ENCODE measurements at places on chromosomes 3 and 15.

- no peak for DNase-seq
Observed at GRCh38 chr15:82649226-82649999, 2.2 kb upstream of the CPEB1 start.

DNA sequence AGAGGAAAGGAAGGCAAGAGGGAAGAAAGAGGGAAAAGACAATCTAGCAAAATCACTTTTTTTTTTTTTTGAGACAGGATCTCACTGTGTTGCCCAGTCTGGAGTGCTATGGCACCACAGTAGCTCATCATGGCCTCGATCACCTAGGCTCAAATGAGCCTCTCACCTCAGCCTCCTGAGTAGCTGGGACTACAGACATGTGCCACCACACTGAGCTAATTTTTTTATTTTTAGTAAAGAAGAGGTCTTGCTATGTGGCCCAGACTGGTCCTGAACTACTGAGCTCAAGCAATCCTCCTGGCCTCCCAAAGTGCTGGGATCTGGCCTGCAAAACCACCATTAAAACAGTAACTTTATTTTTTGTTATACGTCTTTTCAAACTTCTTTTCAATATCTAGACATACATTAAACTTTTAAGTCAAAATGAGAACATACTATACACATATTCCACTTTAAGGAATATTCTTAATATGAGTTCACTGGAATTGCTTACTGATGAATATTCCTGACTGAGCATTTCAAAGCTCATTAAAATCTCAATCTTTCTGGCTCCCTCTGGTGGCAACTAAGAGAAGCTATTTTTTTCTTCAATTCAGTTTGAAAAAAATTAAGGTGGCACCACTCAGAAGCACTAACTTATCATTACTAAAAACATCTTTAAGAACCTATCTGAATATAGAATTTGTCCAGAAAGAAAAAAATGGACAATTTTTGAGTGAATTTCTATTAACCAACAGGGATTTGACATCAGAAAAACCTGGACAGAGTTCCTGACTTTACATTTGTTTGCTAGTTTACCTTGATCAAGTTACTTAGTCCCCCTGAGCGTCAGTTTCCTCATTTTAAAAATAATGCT, 40.9 kb downstream of the UACA start:
- no peak for DNase-seq

DNA sequence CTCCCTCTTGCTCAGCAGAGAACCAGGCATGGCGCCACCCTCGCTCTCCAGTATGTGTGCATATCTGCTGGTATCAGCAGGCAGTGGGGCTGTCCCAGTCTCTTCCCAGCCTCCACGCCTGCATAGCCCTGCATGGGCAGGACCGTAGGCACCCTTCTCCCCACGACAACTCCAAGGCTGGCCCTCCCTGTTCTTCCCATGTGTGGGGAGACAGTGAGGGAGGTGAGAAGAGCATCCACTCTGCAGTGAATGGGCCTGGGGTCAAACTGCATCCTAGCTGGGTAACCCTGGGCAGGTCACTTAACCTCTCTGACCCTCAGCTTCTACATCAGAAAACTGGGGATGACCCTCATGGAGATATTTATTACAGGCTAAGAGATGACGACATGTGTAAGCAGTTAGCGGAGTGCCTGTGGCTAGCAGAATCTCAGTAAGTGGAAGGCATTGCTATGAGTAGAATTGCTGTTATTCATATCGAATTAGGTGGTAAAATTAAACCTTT, 13.3 kb upstream of the SSUH2 start:
- no peak for DNase-seq

DNA sequence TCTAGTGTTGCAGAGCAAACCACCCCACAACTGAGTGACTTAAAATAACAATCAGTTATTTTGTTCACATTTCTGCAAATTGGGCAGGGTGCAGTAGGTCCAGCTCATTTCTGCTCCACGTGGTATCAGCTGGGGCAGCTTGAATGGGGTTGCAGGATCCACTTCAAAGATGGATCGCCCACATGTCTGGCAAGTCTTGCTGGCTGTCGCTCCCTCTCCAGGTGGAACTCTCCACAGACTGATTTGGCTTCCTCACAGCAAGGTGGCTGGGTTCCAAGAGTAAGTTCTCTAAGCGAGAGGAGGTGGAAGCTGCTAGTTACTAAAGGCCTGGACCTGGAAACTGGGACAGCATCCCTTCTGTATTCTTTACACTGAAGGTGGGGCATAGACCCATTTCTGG, 213.3 kb downstream of the SLC9A9 start:
- DNase-seq: no peak

GRCh38 chr15:44231842-44232241, 36.8 kb upstream of the FRMD5 start:
- DNase-seq: no peak

DNA sequence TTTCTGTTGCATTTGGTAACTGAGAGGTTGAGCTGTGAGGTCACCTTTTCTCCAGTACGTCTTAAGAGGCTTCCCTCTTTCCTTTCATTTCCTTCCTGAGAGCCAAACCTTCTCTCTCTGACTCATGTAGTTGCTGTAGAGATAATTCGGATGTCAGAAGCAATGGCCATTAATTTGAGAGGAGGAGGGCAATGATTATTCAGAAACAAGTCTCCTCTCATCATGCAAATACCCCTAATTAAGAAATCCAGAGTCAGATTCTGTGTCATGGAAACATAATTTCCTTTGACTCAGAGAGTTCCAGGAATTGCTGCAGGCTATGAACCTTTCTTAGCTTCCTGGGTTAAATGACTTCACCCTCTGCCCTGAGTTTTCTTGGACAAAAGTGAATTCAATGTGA, 59.0 kb upstream of the GSK3B start:
- no peak for DNase-seq

DNA sequence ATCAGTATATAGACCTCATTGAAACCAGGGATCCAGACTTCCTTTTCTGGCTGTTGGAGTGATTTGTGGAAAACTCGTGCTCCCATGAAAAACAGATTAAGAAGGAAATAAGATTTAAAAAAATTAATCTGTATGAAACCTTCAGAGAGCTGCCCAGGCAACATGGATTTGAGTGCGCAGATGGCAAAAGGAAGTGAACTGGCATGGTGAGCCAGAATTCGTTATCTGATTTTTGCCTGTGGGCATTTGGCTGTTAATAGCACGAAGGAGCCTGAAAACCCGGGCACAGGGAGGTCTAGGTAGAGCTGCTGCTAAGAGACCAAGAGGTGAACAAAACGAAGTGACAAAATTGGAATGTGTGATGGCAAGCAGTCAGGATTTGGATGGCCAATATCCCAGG, 19.1 kb upstream of the SPINK8 start:
- DNase-seq: no peak

GRCh38 chr3:150335631-150336030, 72.5 kb upstream of the TSC22D2 start:
- DNase-seq: no peak

DNA sequence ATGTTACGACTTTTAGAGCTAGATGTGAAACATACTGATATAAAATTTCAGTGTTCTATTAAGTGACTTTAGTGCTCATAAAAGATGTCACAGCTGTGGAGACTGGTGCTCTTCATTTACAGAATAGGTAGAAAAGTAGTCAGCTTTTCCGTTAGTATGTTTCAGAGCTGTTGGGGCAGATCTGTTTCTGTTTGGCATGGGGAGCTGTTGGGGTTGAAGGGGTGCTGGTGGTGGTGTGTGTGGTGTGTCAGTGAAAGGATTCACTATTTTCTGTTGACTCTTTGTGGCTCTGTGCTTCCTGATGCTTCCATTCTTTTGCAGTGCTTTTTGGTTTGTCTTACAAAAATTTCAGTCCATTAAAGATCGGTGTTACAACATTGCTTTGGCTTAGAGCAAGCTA, 3.2 kb downstream of the UBE2E2 start:
- no peak for DNase-seq

DNA sequence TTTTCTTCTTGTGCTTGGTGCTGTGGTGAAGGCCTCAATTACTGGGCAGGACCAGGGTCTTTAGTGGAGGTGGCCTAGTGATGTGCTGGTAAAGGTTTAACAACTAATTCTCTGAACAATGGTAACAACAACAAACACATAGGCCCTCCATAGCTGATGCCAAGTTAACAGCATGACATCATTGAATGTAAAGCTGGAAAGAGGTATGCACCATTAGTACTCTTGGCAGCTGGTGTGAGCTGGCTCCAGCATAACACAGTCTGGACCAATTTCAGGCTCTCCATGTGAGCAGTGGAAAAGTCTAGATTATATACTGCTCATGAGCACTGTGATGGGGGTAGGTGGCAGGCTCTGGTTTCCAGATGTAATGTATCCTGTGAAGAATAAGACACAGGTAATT, 61.8 kb downstream of the SLC7A14 start:
- DNase-seq: no peak

- no peak for DNase-seq
Observed at GRCh38 chr3:7696320-7696719, 805.3 kb upstream of the LMCD1 start.

DNA sequence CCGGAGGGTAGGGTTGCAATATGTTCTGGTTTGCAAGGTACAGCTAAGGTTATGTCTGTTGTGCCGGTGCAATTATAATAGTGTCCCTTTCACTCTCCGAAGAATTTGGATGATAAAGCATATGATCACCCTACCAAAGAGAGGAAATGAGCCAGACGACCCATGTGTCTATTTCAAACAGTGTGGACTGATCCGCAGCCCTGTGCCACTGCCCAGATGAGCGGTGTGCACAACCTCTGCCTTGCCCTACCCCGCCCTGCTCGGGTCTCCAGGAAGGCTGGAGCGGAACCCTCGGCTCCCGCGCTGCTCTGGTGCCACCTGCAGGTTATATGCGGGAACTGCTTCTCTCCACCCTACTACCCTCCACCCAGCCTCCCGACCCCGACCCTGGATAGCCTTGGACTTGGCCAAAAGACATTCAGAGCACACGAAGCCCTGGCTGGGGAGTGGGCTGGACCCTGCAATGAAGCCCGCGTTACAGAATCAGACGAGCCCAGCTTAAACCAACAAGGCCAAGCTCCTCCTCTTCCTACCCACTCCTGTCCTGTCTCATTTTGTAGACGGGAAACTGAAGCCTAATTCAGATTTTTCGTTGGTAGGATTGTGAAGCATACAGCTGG, 68.4 kb upstream of the CHRNB4 start:
- peak; percentile 62 for DNase-seq

DNA sequence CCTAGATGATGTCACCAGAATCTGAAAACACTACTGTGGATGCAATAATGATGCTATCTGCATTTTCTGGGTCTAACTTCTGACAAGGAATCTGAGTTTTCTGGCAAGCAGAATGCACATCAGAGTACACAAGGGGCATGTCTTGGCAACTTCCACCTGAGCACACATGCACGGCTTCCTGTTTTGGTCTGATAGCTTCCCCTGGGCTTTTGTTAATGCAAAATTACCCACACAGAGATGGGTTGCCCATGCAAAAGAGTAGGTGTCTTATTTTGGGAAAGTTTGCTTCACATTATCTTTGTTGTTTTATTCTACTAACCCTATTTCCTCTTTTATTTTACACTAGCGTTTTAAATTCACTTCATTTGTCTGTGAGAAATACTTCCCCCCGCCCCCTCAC, 74.2 kb upstream of the SATB1 start:
- DNase-seq: no peak

GRCh38 chr15:37107744-37108380, 7.5 kb upstream of the MEIS2 start:
- DNase-seq: no peak

GRCh38 chr15:51090753-51091152, 4.0 kb downstream of the TNFAIP8L3 start:
- DNase-seq: no peak

DNA sequence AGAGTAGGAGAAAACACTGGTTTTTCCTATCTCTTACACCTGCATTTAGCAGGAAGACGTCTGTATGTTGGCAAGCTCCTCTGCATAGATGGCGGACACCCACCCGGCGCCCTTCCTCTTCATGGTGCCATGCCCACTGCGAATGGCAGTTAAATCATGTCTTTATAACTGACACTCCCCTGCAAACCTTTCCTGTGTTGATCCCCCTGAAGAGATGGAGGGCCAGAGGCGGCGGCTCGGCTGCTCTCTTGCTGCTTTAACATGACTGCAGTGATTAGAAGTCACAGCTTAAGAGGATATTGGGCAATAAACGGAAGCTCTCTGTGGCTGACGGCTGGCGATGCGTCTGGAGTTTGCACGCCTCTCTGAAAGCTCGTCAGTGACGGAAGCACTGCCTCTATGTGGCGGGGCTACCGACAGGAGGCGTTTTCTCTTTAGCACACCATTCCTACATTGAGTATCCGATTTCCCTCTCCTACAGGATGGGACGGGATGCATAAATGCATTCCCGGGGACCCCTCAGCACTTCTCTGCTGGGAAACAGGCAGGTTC, 25.5 kb upstream of the SNRPA1 start:
- no peak for DNase-seq

DNA sequence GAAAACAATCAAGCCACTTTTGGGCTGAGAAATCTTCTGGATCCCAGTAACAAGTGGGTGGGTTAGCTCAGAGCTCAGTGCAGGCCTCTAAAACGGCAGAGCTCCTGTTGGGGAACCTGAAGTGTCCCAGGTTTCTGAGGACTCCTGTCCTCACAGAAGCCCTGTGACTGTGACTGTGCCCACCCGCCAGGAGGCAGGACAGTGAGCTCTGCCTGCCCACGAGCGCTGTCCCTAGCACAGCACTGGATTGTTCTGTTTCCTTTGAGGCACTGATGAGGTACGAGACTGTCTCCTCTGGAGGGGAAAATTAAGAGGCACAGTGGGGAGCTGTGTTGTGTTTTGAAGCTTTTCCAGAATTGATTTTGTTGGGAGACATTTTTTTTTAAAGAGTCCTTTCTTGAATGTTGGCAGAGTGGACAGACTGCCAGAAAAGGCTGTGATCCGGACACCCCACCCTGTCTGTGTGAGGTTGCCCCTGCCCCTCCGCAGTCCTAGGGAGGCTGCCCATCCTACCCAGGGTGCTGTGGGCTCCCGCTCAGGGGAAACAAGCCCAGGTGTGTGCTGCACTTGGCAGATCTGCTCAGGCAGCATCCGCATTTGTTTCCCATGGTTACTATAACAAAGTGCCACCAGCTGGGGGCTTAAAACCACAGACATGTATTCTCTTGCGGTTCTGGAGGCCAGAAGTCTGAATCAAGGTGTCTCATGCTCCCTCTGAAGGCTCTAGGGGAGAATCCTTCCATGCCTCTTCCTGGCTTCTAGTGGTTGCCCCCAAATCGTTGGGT, 66.6 kb upstream of the LARS2 start:
- no peak for DNase-seq

DNA sequence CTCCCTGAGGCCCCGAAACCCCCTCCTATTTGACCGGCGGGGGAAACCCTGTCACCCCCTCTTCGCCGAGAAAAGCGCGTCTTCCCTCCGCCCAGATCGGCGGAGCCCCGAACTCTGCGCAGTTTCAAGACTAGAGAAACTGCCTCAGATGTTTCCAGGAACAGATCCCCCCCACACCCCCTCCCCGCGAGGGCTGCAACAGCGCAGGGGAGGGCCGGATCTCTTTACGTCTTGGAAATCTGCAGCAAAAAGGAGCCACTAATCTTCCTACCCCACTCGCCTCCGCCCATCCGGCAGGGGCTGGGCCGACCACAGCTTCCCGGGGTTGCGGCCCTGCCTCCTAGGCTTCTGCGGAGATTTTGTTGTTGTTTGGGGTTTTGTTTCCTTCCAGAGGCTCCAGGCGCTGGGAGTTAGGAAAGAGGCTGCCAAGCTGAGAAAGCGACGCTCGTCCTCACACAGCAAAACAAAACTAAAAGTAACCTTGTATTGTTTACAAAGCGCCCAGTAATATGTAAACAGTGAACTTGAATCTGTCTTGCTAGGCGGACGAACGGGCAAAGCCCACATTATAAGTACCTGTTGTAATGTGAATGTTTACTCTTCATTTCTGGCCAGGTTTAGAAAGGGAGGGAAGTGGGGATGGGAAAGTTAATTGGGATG, 2.2 kb downstream of the FOXB1 start:
- no peak for DNase-seq

- DNase-seq: no peak
Observed at GRCh38 chr3:74423867-74424266, 190.6 kb downstream of the CNTN3 start.

All from activated B cell treated with CpG ODN at 0.5 μM for 24 hours (primary cell).